ENCODE measurements at places on chromosomes 12 and 14.

GRCh38 chr12:76300297-76300665 lies 47.9 kb downstream of the BBS10 start:
- no peak for DNase-seq

DNA sequence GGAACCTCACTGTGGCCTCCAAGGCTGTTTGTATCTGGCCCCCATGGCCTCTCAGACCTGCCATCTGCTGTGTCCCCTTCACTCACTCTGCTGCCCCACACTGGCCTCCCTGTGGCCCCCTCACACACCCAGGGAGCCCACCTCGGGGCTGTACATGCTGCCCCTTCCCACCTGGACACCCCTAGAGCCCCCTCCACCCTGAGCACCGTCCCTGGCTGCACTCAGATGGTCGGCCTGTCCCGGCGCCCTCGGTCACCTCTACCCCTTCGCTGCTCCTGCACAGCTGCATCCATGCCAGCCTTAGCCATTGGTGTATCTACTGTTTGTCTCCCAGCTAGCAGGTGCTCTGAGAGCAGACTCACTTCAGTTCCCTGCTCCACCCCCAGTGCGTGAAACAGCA lies 144.4 kb downstream of the RIMBP2 start:
- no peak for DNase-seq

- no peak for DNase-seq
These were observed 469 bp upstream of the LRFN5 start for GRCh38 chr14:41606282-41606531.

GRCh38 chr14:56858422-56858821 lies 48.1 kb upstream of the OTX2 start:
- DNase-seq, result peak; percentile 31

- no peak for DNase-seq
These were observed 52.6 kb downstream of the SAV1 start for GRCh38 chr14:50615552-50615951.

DNA sequence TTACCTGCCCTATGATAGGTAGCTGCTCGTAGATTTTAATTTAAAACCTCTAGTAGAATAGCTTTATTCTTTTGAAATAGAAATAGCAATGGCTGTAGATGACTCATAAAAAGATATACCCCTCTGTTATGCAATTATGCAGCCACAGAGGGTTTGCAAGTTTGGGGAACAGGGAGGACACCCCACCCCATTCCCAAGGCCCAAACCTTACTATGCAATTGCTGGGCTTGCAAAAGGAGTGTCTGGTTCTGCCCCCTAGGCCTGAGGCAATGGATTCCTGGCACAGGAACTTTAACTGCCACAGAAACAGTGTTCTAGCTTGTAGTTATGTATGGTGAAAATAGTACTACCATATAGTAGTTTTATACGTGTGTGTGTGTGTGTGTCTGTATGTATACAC lies 403.3 kb downstream of the ADAMTS20 start:
- DNase-seq, result no peak

DNA sequence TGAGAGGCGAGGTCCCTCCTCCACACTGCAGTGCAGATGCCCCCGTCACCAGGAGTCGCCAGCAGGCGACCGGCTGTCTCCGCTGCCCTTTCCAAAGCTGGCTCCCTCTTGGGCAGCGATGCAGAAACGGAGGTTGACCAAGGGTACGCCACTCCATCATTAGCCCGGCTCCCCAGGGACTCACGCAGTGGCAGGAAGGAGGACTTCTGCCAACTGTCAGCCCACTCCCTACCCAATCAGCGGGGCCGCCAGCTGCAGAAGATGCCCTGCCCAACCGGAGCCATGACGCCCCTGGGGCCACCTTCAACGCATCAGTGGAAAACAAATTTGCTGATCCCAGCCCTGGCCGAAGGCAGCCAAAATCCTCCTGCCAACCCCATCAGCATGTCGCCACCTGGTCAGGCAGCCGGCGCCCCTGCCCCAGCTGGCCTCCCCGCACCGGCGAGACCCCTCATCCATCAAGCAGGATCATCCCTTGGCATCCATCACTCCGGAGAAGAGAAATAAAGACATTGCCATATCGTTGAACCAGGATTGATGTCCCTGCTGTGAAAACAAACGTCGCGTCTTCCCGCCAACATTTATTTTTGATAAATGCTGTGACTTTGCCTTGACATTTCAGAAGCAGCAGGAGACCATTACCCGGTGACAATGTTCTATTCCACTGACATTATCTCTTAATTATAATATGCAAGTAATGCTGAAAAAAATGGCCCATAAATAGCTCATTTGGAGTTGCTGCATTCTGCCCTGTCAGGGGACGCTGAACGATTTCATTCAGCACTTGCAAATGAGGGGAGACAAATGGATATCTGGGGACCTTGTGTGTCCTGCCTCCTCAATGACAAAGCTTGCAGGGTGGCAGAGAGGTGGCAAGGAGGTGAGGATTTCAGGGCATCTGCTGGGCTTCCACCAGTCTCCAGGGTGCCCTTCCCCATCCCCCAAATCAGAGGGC lies 105.1 kb downstream of the SCARB1 start:
- DNase-seq, result no peak

GRCh38 chr12:56304872-56305590 lies 4.9 kb upstream of the CS start:
- DNase-seq, result no peak

- DNase-seq, result no peak
These were observed 116.9 kb upstream of the PWP1 start for GRCh38 chr12:107568718-107569117.

DNA sequence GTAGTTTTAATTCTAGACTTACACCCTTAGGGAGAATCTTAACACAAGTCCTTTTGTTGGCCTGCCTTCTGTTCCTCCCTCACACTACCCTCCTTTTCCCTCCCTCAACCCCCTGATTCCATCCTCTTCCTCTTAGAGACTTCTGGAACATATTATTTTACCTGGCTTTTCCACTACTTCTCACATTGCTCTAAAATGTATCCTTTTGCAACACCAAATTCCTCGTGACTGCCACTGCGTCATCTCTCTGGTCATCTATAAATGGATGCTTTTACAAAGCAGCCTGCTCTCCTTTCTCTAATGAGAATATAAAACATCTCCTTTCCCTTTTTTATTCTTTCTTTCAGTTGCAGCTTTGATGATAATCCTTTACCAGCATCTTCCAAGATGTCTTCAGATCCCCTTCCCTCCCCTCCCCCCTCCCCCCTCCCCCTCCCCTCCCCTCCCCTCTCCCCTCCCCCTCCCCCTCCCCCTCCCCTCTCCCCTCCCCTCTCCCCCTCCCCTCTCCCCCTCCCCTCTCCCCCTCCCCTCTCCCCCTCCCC lies 93.6 kb downstream of the DIP2B start:
- DNase-seq, result no peak

DNA sequence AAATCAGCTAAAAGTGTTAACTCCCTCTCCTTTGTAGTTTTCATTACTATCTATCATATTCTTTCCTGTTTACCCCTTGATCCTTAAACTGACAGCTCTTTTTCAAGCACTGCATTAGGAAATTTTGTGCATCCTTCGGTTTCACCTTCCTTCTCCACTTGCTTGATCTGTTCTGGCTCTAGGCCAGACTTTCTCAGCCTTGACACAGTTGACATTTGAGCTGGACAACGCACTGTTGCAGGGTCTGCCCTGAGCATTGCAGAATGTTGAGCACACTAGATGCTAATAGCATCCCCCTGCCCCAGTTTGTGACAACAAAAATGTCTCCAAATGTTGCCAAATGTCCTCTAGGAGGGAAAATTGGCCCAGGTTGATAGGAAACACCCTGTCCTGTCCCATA lies 75.4 kb upstream of the KCNJ8 start:
- no peak for DNase-seq

GRCh38 chr12:49674318-49674981 lies 32.8 kb downstream of the FMNL3 start:
- no peak for DNase-seq

DNA sequence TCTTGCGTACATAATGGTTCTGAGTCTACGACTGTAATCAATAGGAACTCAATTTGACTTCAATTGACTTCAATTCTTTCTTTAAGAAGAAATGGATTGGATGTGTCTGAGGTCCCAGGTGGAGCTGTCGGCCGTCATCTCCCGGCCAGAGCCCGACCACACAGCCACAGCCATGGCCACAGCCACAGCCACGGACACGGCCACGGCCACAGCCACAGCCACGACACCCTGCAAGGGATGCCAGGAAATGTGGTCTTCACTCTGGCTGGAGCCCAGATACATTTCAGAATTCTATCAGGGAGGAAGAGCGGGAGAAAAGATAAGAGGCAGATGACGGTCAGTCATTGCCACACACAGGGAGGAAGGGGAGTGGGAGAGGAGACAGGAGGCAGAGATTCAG lies 58.9 kb downstream of the GALNT9 start:
- DNase-seq, result no peak

DNA sequence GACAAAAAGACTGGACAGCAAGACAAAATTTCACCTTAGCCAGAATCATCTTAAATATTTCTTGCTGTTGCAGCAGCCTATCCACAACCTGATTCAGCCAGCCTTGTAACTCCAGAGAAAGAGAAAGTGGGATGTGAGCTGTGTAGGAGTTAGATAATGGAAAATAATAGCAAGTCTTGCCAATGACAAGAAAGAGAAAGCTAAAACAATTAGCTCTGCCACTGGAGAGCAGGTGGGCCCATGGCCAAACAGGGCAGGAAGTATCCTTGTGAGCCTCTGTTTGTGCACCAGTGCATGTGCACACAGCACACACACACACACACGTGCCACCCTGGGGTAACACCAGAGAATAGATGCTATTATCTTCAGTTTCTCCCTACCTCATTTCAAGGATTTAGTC lies 106.0 kb upstream of the CCDC196 start:
- no peak for DNase-seq

DNA sequence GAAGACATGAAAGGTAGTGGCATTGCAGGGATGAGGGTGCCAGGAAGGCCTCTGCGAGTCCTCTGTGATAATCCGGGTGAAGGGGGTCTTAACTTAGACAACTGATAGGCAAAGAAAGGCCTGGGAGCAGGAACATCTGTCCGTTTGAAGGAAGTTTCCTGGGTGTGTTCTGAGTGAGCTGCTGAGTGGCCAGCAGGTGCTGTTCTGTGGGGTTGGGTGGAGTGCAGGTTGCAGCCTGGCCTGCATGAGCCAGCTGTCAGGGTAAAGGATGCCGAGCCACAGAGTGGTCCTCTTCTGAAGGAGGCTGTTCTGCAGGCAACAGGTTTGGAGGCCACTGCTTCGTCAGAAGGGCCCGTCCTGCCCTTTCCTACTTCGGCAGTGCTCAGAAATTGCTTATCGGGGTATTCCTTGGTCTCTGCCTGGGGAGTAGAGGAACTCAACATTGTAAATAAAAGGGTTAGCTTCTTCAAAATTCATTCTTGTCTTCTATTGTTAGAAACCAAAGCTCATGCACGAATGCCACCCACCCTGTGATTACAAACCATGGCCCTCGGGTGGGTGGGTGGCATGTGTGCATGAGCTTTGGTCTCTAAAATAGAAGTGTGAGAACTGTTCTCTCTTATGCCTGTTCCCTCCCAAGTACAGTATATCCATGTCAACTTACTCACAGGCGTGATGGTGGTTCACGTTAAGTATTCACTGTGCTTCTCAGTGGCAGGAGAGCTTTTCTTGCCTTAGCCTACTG lies 118.9 kb downstream of the CHST11 start:
- DNase-seq, result no peak

GRCh38 chr12:27821259-27821973 lies 41.4 kb upstream of the MANSC4 start:
- peak; percentile 96 for DNase-seq

- DNase-seq, result no peak
These were observed 2.5 kb upstream of the LPAR5 start for GRCh38 chr12:6638305-6638704.

DNA sequence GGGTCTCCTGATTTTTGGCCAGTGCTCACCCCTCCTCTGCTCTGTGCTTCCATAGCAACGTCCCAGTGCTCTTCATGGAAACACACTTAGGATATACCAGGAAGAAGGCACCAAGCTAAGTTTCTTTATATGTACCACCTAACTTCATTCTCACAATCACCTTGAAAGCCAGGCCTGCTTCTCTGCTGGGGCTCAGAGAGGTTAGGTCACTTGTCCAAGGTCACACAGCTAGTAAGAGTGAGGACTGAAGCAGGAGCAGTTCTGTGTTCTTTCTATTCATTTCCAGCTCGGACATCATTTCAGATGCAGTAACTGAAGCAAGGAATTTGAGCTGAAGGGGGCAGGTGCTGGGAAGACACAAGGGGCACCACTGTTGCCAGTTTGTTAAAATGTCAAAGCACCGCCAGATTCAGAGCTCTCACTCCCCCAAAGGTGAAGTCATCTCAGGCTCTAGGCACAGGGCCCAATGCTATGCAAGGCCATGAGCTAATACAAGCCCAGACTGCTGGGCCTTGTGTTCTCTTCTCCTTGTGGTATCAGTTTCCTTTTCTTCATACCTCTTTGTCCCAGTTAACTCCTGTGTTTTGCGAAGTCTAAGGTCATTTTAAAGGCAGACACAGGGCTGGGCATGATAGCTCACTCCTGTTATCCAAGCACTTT lies 19.7 kb upstream of the YY1 start:
- no peak for DNase-seq

- no peak for DNase-seq
These were observed 19.3 kb upstream of the SERPINA6 start for GRCh38 chr14:94342334-94342934.

GRCh38 chr12:116990971-116991966 lies 80.5 kb downstream of the FBXW8 start:
- no peak for DNase-seq

All from GM23338 (cell line).